ENCODE measurements at places on chromosomes 12 and 14.

- DNase-seq: no peak
Observed at GRCh38 chr14:55721353-55721752, 141.3 kb downstream of the KTN1 start.

DNA sequence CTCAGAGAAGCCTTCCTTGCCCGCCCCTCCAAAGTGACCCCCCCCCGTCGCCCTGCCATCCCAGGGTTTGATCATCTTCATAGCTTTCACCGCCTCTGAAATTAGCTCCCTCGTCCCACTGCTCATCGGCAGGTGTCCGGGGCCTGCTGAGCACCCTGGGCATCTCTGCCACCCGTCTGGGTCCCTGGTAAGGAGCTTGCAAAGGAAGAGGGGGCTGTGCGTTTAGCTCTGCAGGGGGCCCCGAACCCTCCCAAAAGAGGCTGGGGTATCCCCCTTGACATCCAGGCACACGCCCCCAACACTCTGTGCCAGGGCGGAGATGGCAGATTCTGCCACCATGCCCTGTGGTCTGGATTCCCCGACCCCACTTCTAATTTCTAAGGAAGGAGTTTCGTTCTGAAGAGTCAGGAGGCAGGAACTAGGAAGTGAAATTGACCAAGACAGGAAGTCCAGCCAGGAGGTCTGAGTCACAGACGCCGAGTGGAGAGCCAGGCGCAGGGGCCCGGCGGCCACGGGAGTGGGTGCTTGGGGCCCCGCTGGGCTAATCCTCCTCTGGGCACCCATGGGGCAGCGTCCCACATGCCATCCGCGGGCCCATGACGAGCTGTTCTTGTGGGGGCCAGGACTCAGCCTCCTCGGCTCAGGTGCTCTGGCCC is 95.7 kb downstream of the RFLNA start:
- DNase-seq: no peak

DNA sequence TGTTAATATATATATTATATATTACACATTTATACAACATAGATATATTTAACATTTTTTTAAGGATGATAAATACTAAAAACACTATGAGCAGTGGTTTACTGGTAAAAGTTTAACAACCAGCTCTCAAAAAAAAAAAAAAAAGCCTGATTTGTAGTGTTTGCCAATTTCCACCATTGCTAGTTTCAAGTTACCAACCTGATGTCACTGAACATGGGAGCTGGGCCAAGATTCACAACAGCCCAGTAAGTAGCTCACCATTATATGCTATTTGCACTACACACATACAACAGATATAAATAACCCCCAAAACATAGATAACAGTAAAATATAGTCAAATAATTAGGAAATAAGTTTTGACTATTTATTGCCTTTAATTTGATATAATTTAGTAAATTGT is 28.9 kb upstream of the TMX1 start:
- no peak for DNase-seq

DNA sequence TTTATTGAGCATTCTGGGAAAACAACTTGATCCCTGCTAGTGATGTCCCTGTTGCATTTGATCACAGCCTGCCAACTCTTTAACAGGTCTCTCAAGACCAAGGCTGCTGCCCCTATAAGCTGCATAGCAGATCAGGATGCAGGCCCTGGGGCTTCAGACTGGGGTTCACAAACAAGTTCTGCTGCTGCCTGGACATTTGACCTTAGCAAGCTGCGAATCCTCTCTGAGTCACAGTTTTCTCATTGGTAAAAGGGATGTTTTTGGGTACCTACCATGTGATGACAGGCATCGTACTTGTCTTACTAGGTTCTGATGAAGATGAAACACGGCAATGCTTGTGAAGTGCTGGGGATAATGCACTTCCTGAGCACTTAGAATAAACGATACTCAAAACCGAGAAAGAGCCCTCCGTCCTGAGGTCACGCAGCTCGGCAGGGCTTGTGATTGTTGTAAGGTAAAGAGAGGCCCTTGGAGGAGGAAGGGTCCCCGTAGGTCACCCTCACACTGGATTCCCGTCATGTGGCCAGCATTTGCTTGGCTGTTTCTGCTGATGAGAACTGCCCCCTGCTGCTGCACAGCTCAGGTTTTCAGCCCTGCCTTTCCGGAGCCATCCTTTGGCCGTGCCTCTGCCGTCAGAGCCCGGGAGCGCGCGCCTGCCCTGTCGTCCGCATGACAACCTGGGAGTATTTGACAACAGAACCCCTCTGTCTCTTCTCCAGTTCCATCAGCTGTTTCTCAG is 39.1 kb downstream of the TSPAN9 start:
- DNase-seq: no peak

DNA sequence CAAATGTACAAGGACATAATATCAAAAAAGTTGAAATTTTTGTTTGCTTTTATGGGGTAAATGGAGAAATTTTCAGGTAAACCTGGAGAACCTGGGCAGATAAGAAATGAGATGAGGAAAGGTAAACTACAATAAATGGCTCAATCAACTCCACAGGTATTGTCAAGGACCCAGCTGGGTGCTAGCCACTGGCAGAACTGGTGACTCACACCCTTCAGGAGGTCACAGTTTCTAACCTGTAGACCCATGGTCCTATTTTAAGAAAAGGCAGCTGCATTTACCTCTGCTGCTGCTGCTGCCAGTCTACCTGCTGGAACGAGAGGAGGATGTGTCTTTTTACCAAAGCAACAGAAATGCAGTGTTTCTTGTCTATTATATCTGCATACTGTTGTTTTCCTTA is 226.6 kb downstream of the ALG10B start:
- DNase-seq: no peak

DNA sequence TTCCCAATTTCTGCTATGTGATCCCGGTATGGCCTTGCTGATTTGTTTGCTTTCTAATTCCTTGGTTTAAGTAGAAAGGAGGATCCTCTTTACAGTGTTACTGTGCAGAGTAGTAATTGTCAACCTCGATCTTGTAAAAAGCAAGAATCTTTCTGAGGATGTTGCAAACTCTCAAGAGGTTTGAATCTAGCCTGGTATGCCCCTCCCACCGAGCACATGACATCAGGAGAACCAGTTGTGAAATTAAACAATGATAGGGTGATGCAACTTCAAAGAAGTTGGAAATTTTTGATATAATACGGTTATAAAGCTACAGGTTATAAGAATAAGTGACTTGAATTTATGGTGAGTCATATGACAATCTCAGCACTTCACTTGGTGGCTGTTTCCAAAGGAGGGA is 35.0 kb upstream of the FUT8 start:
- no peak for DNase-seq

DNA sequence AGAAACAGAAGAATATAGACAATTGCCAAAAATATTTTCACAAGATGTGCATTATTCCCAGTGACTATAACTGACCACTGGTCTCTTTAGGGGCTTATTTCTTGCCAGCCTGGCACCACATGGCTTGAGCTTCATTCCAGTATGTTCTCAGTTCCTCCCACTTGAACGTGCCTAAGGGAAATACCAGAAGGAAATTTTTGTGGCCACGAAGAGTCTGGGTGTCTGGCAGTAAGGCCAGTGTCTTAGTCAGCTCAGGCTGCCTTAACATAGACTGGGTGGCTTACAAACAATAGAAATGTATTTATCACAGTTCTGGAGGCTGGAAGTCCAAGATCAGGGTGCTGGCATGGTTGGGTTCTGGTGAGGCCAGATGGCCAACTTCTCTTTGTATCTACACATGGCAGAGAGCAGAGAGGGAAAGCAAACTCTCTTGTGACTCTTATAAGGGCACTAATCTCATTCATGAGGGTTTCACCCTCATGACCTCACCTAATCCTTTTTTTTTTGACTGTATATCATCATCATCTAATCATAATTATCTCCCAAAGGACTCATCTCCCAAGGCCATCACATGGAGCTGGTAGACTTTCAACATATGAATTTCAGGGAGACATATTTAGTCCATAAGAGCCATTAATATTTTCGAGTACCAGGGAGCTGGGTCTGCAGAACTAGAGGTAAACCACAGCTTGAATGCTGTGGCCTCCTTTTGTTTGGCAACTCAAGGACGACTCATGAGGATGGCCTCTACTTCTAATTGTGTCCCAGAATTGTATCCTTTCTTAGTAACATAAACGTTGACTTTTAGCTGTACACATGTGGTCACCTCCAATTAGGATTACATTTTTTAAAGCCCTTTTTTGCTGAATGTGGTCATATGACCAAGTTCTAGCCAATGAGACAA is 5.1 kb upstream of the SMOC1 start:
- no peak for DNase-seq

DNA sequence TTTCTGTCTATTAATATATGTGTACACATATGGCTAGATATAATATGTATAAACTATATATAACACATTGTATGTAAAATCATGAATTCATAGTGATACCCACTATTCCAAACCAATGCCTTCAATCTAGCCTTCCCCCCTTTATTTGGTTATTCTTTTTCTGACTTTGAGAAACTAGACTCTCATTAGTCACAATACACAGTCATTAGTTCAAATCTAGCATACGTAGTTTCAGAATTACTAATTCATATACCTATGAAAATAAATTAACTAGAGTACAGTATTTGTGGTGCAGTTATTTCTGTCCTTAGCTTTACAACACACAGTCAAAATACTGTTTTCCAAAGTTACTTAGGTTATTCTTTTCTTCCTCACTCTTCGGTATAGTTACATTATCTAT is 268.2 kb downstream of the DPF3 start:
- DNase-seq: no peak

- DNase-seq: no peak
Observed at GRCh38 chr14:56896922-56897321, 86.6 kb upstream of the OTX2 start.

GRCh38 chr12:51082561-51083125 is 753 bp downstream of the CSRNP2 start:
- DNase-seq: peak; percentile 13

DNA sequence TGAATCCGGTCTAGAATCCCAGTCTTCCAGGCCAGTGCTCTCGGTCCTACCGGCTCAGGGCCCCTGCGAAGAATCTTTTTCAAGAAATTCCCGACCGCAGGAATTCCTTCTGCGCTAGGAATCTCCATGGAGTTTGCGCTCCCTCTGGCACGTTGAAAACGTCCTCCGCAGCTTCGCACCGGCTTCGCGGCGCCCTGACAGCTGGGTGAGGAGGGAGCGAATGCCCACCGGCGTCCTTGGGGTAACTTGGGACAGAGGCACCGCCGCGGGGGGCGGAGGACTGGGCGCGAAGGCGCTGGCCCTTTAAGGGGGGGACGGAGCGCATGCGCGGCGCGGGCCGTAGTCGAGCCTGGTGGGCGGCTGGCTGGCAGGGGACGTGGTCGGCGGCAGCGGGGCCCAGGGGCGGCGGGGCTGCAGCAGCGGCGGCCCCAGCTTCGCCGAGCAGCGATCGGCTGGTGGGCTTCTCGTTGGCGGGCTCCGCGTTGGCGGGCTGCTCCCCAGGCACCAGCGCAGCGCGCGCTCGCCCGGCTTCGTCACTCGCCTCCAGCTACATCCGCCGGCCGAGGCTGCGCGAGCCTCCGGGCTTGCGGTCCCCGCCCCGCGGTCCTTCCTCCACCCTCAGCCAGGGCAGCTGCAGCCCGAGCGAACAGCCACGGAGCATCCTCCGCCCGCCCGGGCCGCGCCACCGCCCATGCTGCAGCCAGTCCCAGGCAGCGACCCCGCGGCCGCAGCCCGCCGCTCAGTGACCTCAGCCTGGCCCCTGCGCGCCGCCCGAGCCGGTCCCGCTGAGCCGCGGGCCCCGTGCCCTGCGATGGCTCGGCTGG is at the start of gene VASH1:
TSS of gene VASH1 (plus strand) at position 333 of the 824 bp plus-strand sequence. CDS start 1,354 bp downstream, outside the sequence.
- no peak for DNase-seq

GRCh38 chr12:124683152-124684124 is 116.0 kb upstream of the NCOR2 start:
- DNase-seq: no peak

GRCh38 chr14:78173346-78174035 is 3.3 kb downstream of the NRXN3 start:
- DNase-seq: no peak

DNA sequence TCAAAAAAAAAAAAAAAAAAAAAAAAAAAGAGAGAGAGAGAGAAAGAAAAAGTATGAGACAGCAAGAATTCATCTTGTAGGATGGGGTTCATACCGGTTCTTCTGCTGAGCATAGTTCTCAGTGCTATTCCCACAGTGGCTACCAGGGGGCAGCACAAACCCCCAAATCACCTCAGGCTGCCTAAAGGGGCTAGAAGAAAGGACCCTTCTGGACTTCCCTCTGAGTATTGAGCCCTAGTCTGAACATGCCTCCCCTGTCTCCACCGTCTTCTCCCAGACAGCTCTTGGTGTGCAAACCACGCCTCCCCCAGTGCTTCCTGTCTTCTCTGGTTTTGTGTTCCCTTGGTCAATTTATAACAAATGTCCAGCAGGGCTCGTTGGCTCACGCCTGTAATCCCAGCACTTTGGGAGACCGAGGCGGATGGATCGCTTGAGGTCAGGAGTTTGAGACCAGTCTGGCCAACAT is 31.3 kb upstream of the SMUG1 start:
- DNase-seq: peak; percentile 75

DNA sequence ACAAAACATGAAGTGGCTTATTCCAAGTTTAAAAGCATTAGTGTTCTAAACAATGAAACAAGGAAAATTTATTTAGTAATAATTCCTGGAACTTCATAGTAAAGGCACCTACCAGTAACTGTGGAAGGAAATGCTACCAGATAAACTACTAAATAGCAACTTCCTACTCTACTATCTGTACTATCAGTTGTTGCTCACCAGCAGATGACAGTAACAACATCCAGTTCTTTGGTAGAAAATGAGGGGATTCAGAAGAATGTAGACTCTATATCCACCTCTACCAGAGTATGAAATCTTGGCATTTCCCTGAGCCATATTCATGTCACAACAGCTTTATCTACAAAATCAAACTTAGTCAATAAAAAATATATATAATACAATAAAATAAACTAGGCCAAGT is 3.1 kb downstream of the ENTPD5 start:
- DNase-seq: peak; percentile 42

GRCh38 chr12:109717390-109718357 is 4.0 kb downstream of the FAM222A start:
- DNase-seq: no peak

- no peak for DNase-seq
Observed at GRCh38 chr12:38586789-38587188, 270.2 kb downstream of the ALG10B start.

DNA sequence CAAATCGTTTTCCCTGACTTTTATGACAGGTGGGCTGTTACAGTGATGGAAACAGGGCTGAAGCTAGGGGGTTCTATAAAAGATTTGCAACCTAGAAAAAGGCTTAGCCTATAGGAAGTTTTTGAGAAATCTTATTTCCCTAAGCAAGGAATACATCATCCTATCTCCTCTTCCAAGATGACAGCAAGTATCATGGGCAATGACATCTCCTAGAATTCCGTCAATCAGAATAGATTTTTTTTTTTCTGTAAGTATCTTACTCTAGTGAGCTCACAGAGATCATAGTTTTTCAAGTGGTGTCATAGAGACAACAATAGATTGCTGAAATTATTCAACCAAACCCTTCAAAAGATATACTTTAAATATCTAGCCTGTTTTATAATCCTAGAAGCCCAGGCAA is 108.8 kb downstream of the MYF5 start:
- DNase-seq: no peak

GRCh38 chr14:56918849-56919574 is 108.7 kb upstream of the OTX2 start:
- DNase-seq: no peak

DNA sequence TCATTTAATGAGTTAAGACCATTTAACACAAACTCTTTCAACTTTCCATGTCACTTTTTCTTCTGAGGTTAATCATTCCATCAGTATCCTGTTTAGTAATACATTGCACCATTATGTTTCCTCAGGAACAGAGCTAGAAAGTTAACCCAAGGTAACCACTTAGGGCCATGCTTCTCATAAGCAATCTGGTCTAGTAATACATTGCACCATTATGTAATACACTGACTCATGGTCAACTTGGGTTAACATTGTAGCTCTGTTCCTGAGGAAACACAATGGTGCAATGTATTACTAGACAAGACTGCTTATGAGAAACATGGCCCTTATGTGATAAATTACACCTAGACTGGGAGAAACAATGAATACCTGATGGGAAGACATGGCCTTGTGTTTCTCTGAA is 21.7 kb downstream of the ERH start:
- DNase-seq: no peak

All from hematopoietic multipotent progenitor cell treated with erythropoietin and hydrocortisone succinate and interleukin-3 and kit ligand, for 17 days (in vitro differentiated cells).